Large intestine (tissue), 12 donors: ENCODE measurements at places on chromosomes 1 and 21. TPM values are rescaled to one million over a fixed set of nuclear protein-coding genes. Genes with fewer than 3 reads are reported as not detected.

- H3K4me1 ChIP-seq, result no peaks in the 10 kb centered on the region
- H3K27me3 ChIP-seq, result peaks cover 2% of the 10 kb centered on the region
- H3K4me3 ChIP-seq, result peak overlapping the region; percentile 74
Observed at GRCh38 chr1:190479050-190479397, 1.4 kb upstream of the BRINP3 start.

- H3K27me3 ChIP-seq, result peaks cover 3% of the 10 kb centered on the region
- peaks cover 10% of the 10 kb centered on the region for H3K4me1 ChIP-seq
- H3K4me3 ChIP-seq, result peak overlapping the region; percentile 85
- peak; percentile 92 for DNase-seq
- no peaks in the 10 kb centered on the region for H3K36me3 ChIP-seq
- H3K27ac ChIP-seq, result peak overlapping the region; percentile 38
Observed at GRCh38 chr1:161305867-161306519, 3.8 kb downstream of the MPZ start.

DNA sequence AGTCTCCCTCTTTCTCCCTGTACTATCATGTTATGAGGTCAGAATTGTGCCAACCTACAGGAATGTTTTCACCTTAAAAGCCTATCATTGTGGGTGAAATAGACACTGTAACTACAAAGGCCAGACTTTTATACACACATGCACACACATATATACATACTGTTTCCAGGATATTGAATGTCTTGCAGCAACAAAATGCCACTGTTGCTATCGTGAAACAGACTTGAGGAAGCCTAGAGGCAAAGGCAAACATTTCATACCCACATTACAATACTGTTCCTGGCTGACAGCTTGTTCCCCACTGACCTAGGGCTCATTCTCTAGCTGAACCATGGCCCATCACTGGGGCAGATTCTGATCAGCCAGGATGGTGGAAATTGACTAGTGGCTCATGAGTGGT lies 125.1 kb upstream of the DUSP10 start:
- H3K4me1 ChIP-seq, result no peaks in the 10 kb centered on the region
- H3K27ac ChIP-seq, result no peak overlapping the region
- no peaks in the 10 kb centered on the region for H3K36me3 ChIP-seq
- H3K27me3 ChIP-seq, result no peaks in the 10 kb centered on the region

DNA sequence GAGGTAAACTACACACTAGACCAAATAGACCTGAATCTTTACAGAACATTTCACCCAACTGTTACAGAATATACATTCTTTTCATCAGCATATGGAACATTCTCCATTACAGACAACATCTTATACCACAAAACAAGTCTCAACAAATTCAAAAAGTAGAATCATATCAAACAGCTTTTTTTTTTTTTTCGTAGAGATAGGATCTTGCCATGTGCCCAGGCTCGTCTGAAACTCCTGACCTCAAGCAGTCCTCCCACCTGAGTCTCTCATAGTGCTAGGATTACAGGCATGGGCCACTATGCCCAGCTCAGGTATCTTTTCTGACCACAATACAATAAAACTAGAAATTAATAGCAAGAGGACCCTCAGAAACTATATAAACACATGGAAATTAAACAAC lies 36.5 kb downstream of the HSF2BP start:
- no peak overlapping the region for H3K27ac ChIP-seq
- no peaks in the 10 kb centered on the region for H3K27me3 ChIP-seq
- no peak overlapping the region for H3K4me3 ChIP-seq
- peaks cover 21% of the 10 kb centered on the region for H3K4me1 ChIP-seq

- no peaks in the 10 kb centered on the region for H3K27me3 ChIP-seq
- H3K36me3 ChIP-seq, result no peaks in the 10 kb centered on the region
- H3K27ac ChIP-seq, result no peak overlapping the region
- H3K4me1 ChIP-seq, result no peaks in the 10 kb centered on the region
- no peak overlapping the region for H3K4me3 ChIP-seq
Observed at GRCh38 chr1:172906778-172907592, 143.8 kb downstream of the TNFSF18 start.

DNA sequence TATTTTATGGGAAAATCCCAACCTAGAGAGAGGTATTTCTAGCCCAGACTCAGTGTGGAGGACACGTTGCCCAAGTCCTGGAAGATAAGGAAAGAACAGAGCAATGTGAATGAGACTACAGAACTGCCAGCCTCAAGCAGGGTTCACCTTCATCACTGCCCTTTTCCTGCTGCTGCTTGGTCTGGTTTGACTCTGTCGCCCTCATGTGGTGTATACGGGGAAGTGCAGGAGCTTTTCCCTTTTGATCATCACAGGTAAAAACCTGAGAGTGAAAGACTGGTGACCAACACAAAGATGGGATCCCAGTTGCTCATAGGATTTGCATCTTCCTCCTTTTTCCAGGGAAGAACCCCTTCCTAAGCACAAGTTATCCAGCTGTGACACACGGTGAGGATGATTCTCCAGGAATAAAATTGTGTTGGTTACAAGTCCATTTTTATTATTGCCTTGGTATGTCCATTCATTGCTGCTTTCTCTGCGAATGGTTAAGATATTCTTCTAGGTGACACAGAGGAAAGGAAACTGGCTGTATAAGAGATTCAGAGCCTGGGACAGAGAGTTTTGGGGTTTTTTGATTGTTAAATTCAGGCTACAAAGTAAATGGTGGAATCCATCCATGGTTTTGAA lies 89.5 kb upstream of the CD53 start:
- no peaks in the 10 kb centered on the region for H3K36me3 ChIP-seq
- peak; percentile 17 for DNase-seq
- H3K4me3 ChIP-seq, result no peak overlapping the region
- peaks cover 6% of the 10 kb centered on the region for H3K27me3 ChIP-seq
- H3K4me1 ChIP-seq, result no peaks in the 10 kb centered on the region
- H3K27ac ChIP-seq, result no peak overlapping the region

Gene RCC2
- polyA plus RNA-seq, result 51.0 TPM

Gene CYP4Z1
- polyA plus RNA-seq, result 0.03 TPM

Gene DARS2
- polyA plus RNA-seq, result 23.6 TPM
